Keratinocyte (primary cell): ENCODE measurements at places on chromosomes 1 and 21. TPM values are rescaled to one million over a fixed set of nuclear protein-coding genes. Genes with fewer than 3 reads are reported as not detected.

SPRR2A gene
- polyA plus RNA-seq: 4.7 to 21.5 TPM (median 5.5 TPM) in 3 replicates

ALPL gene
- polyA plus RNA-seq: not detected in 3 replicates

FCGR1A gene
- polyA plus RNA-seq: not detected in 3 replicates

SH2D5 gene
- polyA plus RNA-seq: 60.8 to 83.8 TPM (median 69.0 TPM) in 3 replicates

C1orf116 gene
- 38.8 to 69.2 TPM (median 65.3 TPM) in 3 replicates for polyA plus RNA-seq

GRCh38 chr1:15740924-15741850 is 1.1 kb upstream of the TMEM82 start:
- no peak overlapping the region for H3K4me3 ChIP-seq
- no peaks in the 10 kb centered on the region for H3K27me3 ChIP-seq
- peaks cover 6% of the 10 kb centered on the region for H3K36me3 ChIP-seq
- H3K27ac ChIP-seq: no peak overlapping the region

DNA sequence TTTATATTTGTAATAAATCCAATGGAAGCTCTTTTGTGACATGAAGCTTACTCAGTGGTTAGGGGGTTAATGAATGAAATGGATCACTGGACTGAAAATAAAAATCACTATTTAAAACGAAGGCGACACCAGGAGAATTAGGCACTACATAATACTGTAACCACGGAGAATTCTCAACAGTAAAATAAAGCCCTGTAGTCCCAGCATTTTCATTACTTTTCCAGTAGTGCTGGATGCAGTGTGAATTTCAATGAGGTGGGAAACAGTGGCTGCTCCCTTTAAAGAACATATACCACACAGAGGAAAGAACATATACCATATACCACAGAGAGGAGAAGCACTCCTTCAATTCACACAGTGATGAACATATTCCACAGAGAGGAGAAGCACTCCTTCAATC is 275.0 kb downstream of the SMYD3 start:
- H3K4me1 ChIP-seq: no peaks in the 10 kb centered on the region
- H3K27ac ChIP-seq: no peak overlapping the region
- no peaks in the 10 kb centered on the region for H3K27me3 ChIP-seq
- H3K4me3 ChIP-seq: no peak overlapping the region
- DNase-seq: no peak
- H3K36me3 ChIP-seq: no peaks in the 10 kb centered on the region

GRCh38 chr1:107919953-107920352 is 45.0 kb downstream of the VAV3 start:
- no peaks in the 10 kb centered on the region for H3K27me3 ChIP-seq
- no peak for DNase-seq
- no peaks in the 10 kb centered on the region for H3K4me1 ChIP-seq
- no peaks in the 10 kb centered on the region for H3K36me3 ChIP-seq

GRCh38 chr1:107534632-107535031 is 393.8 kb downstream of the NTNG1 start:
- H3K36me3 ChIP-seq: no peaks in the 10 kb centered on the region
- no peak for DNase-seq
- peaks cover 59% of the 10 kb centered on the region for H3K4me1 ChIP-seq
- H3K27ac ChIP-seq: no peak overlapping the region
- H3K27me3 ChIP-seq: no peaks in the 10 kb centered on the region

DNA sequence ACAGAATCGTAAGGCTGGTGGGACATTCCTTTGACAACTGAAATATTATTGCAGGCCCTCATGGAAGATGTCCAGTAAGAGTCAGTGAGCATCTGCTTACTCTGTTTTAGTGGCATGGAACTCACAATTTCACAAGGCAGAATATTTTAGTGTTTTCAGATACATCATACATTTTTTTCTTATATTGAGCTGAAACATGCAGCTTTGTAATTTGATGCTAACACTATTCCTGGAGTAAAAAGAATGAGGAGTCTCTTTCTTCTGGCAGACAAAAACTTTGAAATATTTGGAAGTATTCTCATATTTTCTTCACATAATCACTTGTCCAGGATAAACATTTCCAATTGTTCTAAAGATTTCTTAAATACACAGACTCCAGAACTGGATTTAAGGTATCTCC is 17.7 kb downstream of the CLDN17 start:
- no peak for DNase-seq
- no peaks in the 10 kb centered on the region for H3K27me3 ChIP-seq
- H3K36me3 ChIP-seq: no peaks in the 10 kb centered on the region
- peaks cover 41% of the 10 kb centered on the region for H3K4me1 ChIP-seq
- H3K4me3 ChIP-seq: no peak overlapping the region
- H3K27ac ChIP-seq: no peak overlapping the region

GRCh38 chr1:228861832-228862180 is 126.5 kb downstream of the RHOU start:
- peaks cover 17% of the 10 kb centered on the region for H3K27me3 ChIP-seq
- no peak overlapping the region for H3K27ac ChIP-seq
- peaks cover 12% of the 10 kb centered on the region for H3K4me1 ChIP-seq
- H3K4me3 ChIP-seq: no peak overlapping the region
